Activated CD4-positive, alpha-beta T cell treated with anti-CD3 and anti-CD28 coated beads, Interleukin-2, amount 50 U/mL, for 48 hours (primary cell): ENCODE measurements at places on chromosomes 1 and 21.
A peak's percentile ranks its signal among the peaks of the same experiment; 100 is the strongest.

DNA sequence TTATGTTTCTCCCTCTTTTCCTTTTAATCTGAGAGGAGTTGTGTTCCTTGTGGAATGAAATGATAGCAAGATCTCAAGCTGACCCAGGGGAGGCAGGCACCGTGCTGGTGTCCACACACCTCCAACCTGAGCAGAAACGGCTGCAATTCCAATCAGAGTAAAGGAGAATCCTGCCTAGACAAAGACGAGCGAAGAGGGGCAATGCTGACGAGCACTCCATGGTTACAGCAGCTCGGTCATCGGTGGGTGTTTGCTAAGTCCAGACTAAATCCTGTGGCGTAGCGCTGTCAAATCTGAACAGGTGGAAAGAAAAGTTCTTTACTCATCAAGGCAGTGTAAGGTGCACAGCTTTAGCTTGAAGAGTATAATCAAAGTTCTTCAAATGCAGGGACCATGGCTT, 74.8 kb downstream of the PLD5 start:
- no peak for DNase-seq

- no peak for DNase-seq
Measured at GRCh38 chr1:54312796-54313316, 93.3 kb downstream of the SSBP3 start.

GRCh38 chr1:54845772-54846171, 41.2 kb downstream of the DHCR24 start:
- no peak for DNase-seq

GRCh38 chr1:111318523-111318922, 27.9 kb downstream of the CHIA start:
- no peak for DNase-seq

DNA sequence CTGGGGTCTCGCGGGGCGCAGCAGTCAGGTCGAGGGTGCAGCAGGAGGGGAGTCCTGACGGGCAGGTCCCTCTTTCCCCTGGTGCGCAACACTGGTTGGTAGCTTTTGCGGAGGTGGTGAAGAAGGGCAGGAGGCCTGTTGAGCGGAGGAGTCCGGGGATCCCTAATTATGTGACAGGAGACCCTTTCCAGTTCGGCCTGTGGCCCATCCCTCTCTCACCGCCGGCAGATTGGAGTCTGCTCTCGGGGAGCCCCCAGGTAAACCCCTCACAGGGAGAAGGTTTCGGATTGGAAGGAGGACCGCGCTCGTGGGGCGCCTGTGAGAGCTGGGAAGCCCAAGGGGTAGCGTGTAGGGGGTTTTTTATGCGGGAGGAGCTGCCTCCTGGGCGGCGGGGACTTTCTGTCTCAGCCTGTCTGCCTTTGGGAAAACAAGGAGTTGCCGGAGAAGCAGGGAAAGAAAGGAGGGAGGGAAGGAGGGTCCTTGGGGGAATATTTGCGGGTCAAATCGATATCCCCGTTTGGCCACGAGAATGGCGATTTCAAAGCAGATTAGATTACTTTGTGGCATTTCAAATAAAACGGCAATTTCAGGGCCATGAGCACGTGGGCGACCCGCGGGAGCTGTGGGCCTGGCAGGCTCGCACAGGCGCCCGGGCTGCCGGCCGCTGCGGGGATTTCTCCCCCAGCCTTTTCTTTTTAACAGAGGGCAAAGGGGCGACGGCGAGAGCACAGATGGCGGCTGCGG, 9.5 kb downstream of the SIM2 start:
- peak; percentile 5 for DNase-seq

DNA sequence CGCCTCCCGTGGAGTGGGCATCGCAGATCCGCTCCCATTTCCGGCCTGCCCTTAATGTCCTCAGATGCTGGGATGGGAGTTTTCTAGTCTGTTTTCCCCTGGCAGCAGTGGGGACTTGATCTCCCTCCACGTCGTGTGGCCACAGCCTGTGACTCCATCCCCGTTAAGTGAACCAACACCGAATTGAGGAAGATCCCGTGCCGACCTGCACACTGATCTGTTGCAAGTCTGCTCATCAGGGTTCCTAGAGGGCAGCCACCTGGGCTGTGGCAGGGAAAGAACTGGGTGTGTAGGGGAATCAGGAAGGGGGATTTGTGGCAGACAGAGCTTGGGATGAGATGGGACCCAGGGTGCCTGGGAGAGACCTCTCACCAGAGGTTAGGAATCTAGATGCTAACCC, 23.3 kb upstream of the CDK18 start:
- no peak for DNase-seq

- no peak for DNase-seq
Measured at GRCh38 chr1:242128951-242129502, 130.1 kb upstream of the MAP1LC3C start.

GRCh38 chr1:157170677-157171515, 32.7 kb upstream of the ETV3 start:
- peak; percentile 71 for DNase-seq

DNA sequence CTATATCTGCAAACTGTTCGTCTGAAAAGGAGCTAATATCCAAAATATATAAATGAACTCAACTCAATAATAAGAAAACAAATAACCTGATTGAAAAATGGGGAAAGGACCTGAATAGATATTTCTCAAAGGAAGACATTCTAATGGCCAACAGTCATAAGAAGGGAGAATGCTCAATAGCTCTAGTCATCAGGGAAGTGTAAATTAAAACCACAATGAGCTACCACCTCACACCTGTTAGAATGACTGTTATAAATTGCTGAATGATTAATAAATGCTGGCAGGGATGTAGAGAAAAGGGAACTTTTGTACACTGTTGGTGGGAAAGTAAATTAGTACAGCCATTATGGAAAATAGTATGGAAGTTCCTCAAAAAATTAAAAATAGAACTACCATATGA, 21.2 kb upstream of the C1orf115 start:
- no peak for DNase-seq

- DNase-seq: no peak
Measured at GRCh38 chr1:216812966-216813365, 89.7 kb upstream of the ESRRG start.

- DNase-seq: no peak
Measured at GRCh38 chr1:39061951-39062350, 35.8 kb downstream of the NDUFS5 start.
